NCI-H526 treated with DMSO at 0.1 percent for 48 hours (cell line): ENCODE measurements at places on chromosomes 4 and X.

DNA sequence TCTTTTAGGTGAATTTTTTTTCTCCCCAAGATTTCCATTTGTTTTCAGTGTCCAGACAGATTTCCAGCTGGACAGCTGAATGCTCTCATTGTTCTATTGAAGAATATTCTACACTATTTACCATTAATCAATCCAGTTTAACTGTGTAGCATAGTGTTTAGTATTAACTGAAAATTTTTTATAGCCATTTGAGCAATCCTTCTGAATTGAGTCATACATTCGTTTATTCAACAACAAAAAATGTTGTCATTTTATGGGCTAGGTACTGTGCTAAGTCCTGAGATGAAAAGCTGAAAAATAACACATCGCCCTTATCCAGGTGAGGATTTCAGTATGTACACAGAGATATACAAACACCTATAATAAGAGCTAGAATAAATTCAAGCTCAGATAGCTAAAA lies 223.3 kb downstream of the COL25A1 start:
- DNase-seq = no peak

DNA sequence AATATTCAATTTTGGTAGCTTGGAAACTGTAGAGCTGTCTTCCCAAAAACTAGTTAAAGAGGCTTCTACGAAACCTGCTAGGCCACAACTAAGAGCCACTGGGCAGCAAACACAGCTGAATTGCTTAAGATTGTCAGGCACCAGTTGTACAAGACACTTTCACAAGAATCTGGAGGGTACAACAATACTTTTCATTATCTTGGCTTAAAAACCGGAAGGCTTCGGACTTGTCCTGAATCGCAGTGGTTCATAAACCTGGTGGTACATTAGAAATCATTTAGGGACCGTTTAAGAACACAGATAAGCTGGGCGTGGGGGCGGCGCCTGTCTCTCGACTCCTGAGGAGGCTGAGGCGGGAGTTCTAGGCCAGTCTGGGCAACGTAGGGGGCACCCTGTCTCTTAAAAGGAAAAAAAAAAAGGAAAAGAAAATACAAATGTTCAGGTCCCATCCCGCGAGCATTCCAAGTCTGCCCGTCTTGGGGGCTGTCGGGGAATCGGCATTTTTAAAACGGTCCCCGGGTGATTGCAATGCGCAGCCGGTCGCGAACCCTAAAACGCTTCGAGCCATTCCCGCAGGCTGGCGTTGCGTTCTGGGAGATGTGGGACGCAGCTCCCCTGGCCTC lies 763 bp downstream of the PYURF start:
- DNase-seq = no peak

DNA sequence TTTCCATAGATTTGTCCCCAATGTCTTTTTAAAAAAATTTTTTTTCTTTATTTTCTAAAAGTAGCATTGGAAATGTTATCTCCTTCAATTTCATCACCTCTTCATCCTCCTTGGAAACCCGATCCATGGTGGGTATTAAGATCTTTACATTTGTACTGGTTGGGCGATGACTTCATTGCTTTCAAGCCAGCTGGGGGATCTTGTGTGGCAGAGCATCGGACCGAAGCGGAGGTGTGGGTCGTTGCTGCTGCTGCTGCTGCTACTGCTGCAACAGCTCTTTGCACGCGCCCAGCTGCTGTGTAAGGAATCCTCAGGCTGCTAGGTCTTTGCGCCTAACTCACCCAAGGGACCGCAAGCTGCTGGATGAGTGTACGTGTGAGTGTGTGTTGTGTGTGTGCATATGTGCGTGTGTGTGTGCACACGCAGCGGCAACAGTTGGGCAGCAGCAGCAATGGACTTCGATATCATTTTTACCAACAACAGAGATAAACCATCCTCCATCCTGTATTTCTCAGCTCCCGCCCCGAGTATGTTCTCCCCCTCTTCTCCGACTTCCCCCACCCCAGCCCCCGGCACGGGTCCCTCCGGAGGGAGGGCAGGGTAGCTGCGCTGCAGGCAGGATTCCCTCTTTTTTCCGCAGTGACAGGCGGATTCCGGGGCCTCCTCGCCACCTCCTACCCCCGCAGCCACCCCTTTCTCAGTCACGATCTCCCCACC lies 768 bp upstream of the CDKL5 start:
- peak; percentile 71 for DNase-seq

GRCh38 chr4:164207460-164207859 lies 546.5 kb upstream of the SMIM31 start:
- no peak for DNase-seq

DNA sequence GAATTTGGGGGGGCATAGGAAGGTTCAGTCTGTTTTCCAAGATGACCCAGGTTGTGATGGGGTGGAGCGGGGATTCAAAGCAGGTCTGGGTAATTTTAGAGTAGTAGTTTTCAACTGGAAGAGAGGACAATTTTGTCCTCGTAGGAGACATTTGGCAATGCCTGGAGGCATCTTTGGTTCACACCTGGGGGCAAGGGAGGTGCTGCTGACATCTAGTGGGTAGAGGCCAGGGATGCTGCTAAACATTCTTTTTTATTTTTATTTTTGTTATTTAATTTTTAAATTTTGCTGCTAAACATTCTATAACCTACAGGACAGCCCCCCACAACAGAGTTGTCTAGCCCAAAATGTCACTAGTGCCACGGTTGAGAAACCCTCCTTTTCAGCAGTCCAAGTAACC lies 1.9 kb downstream of the RAB9A start:
- no peak for DNase-seq

DNA sequence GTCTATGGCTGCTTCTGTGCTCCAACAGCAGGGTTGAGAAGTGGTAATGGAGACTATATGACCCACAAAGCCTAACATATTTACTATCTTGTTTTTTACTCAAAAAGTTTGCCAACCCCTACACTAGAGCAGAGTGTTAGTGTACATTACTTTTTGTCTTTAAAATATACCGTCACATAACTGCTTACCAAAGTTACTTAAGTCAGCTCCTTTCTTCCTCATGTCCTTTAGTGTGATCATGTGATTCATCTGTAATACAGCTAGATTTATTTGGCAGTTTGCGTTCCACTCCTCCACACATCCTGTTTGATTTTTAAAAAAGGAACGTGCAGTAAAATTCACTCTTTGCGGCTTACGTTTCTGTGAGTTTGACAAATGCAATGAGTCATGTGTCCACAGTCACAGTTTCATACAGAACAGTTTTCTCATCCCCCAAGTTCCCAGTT lies 162.4 kb upstream of the GPRIN3 start:
- DNase-seq = no peak

DNA sequence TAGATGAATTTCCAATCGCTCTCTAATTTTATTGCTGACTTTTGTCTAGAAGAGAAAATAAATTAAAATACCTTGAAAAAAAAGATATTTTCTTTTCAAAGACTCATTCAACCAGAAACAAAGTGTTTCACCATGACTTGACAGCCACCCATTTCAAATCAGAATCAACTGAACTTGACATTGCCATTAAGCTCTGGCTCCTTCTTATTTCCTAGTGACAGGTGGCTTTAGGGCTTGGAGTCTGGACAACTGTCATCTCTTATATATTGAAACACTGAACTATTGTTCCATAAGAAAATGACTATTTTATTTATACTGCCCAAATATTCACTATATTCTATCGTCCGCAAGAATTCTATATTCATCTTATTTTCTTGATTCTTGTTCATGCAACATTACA lies 229.2 kb downstream of the SLC39A8 start:
- DNase-seq = no peak

- DNase-seq = no peak
Observed at GRCh38 chr4:39451423-39452023, 7.2 kb downstream of the RPL9 start.

- no peak for DNase-seq
Observed at GRCh38 chrX:44506678-44507077, 36.0 kb downstream of the FUNDC1 start.

DNA sequence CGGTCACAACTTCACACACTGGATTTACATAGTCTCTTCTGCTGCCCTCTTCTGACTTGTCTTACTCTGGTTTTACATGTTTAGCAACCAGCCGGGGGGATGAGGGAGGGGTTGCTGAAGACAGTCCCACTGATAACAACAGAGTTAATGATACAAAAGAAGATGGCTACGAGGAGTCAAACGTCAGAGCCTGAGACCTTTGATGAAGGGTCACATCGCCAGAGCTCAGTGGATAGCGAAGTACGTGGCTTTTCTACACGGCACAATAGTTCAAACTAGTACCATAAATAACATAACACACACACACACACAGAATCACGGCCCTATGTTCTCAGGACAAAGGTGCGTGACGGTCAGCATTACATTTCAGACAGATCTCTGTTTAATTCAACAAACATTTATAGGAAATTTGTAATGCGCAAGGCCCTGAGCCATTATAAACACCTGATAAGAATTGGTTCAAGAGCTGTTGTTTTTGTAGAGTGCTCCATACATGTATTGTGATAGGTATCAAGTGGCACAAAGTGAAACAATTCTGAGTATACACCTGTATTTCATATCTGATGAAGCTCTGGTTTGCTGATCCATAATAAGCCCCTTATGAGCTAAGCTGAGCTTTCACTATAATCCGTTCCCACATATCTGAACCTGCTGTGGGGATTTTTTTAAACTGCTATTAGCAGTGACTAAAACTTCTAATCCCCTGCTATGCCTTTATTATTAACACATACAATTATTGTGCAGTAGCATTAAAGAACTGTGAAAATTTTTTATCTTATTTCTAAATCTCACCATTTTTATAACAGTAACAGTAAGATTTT lies 100.0 kb downstream of the NR3C2 start:
- no peak for DNase-seq

GRCh38 chrX:151370906-151371305 lies 26.1 kb upstream of the VMA21 start:
- no peak for DNase-seq

- no peak for DNase-seq
Observed at GRCh38 chr4:117447925-117448324, 362.5 kb upstream of the TRAM1L1 start.

DNA sequence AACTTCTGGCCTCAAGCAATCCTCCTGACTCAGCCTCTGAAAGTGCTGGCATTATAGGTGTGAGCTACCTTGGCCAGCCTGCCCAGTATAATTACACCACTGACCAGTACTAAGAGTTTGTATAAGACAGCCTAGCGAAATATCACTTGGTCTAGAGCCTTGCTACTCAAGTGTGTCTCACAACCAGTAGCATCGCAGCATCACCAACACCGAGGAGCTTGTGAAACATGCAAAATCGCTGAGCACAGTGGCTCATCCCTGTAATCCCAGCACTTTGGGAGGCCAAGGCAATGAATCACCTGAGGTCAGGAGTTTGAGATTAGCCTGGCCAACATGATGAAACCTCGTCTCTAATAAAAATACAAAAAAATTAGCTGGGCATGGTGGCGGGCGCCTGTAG lies 102.0 kb upstream of the GATB start:
- no peak for DNase-seq

- no peak for DNase-seq
Observed at GRCh38 chr4:69485130-69485529, 10.6 kb downstream of the UGT2B4 start.

DNA sequence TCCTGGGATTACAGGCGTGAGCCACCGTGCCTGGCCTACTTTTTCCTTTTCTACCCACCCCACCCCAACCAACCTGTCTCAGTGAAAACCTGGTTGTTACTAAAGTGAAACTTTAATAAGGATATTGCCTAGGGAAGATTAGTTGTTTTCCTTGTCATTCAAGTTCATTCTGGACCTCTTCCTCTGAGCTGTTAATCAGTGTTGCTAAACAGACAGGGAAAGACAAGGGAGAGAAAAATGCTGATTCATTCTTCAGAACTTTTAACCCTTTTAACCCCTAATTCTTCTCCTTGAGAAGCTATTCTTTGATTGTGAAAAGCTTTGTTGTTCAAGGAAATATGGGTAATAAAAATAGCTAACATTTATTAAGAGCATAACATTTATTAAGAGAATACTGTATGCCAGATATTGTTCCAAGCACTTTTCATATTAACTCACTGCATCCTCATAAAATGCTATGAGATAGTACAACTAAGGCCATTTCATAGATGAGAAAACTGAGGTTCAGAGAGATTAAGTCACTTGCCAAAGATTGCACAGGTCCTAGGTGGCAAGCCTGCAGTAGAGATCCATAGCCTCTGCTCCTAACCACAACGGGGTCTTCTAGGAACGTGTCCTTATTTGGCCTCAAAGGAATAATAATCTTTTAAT lies 34.8 kb downstream of the OSTC start:
- DNase-seq = no peak

GRCh38 chr4:53598901-53599300 lies 7.6 kb upstream of the LNX1 start:
- DNase-seq = no peak

DNA sequence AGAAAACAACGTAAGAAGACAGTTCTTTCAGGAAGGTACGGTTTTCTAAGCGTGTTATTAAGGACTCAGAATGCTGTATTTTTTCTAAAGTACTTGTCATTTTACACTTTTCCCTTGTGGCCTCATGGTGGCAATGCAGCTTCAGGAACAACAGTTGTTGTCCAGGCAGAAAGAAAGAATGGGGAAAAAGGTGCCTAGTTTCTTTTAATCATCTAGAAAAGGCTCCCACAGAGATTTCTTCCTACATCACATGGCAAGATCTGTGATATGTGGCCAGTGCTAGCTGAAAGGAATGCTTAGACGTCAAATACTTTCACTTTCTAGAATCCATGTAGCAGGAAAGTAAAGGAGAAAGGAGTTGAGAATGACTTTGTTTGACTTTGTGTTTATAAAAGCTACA lies 49.0 kb upstream of the TRAM1L1 start:
- no peak for DNase-seq

DNA sequence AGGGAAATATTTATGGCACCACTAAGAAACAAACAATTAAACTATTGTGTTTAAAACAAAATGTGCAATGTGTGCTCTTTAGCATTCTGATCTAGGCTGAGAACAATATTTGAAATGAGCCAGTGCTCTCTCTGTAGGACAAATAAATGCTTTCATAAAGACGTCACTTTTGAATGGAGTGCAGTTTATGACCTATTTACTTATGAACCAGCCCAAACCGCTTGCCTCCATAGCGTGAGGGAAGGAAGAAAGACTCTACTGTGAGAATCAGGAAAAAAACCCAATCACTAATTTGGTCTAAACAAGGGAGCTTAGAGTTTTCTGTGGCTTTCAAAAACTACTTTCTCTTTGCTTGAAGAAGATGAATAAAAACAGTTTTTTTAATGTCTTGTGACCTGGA lies 39.4 kb downstream of the SAT1 start:
- DNase-seq = peak; percentile 77

GRCh38 chr4:40908297-40908696 lies 158.5 kb downstream of the NSUN7 start:
- no peak for DNase-seq

GRCh38 chr4:69092190-69092589 lies 4.1 kb upstream of the UGT2B7 start:
- no peak for DNase-seq
